ENCODE measurements at places on chromosomes 16 and 17. TPM values are rescaled to one million over a fixed set of nuclear protein-coding genes. Genes with fewer than 3 reads are reported as not detected.

- no peak for DNase-seq
Measured at GRCh38 chr17:20929334-20929733, 113.5 kb downstream of the USP22 start.

GRCh38 chr16:4574919-4575705 lies 19.0 kb downstream of the C16orf96 start:
- DNase-seq: no peak

- no peak for DNase-seq
Measured at GRCh38 chr16:88810166-88810911, 1.4 kb downstream of the APRT start.

DNA sequence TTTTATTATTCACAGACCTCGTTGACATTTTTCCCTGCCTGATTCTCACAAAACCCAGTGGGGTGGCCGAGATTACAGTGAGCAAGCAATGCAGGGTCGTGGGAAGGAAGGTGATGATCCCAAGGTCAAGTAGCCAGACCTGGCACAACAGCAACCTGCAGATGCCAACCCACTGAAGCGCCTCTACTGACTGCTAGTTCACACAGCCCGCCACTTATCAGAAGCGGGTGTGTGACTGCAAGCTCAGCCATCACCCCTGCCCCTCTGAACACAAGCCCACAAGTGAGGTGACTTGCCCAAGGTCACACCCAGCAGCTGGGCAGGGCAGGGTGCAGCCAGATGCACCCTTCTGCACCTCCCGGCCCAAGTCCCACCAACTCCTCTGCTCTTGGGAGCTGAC lies 7.1 kb downstream of the TFAP4 start:
- no peak for DNase-seq

ATF7IP2 gene
- 14.8 TPM for total RNA-seq

Measured in occipital lobe (tissue), 3 donors.